ENCODE measurements at places on chromosomes 5 and 9.

DNA sequence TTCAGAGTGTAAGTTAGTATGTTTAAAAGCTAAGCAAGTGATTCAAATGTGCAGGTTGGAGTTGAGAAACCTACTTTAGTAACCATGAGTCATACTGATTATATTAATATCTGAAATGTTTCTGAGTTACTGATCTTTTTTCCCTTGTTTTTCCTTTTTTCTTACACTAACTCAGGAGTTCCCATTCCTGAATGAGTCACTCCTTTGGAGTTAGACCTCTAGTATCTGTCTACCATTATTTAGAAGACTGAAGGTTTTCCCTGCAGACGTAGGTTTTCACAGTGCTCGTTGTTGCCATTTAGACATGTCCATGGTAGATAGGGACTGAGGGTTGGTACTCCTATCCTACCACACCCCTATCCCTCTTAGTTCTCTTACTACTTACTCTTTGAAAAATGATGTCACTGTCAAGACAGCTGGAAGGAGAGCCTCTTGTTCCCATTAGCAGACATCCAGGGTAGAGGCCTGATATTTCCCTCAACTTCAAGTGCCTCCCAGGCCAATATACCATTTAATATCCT is 20.2 kb downstream of the OCLN start:
- DNase-seq, result no peak

DNA sequence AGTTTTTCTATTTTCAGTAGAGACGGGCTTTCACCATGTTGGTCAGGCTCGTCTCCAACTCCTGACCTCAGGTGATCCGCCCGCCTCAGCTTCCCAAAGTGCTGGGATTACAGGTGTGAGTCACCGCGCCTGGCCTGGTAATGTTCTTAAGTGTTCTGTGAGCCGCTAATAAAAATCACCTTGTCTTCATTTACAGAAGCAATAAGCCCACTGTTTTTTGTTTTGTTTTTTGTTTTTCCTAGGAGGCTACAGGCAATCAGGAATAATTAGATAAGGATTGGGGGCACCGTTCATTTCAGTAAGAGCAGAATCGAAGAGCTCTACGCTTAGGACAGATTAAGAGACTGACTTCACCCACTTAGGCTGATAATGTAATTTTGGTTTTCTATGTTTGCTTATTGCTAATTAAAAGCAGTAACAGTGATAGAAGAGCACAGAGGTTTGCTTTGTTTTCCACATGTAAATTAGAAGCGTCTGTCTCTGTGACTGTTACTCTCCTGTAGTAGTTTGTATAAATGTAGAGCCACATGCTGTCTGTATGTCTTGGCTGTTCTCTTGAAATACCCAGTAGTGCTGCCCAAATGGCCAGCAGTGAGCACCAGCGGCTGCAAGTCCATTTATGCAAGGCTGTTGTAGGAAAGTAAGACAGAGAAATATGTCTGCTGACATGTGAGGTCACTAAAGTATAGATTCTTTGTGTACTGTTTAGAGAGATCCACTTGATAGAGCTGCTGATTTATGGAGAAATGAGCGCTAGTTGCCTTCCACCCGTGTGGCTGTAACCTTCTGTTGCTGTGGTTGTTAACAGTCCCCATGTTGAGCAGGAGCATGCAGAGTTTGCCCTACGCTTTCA is 30.5 kb downstream of the TRIO start:
- no peak for DNase-seq

- no peak for DNase-seq
Measured at GRCh38 chr5:73393611-73394489, 54.7 kb downstream of the FOXD1 start.

- no peak for DNase-seq
Measured at GRCh38 chr5:11851416-11851815, 52.8 kb downstream of the CTNND2 start.

- DNase-seq, result peak; percentile 4
Measured at GRCh38 chr5:39648848-39649227, 224.1 kb upstream of the DAB2 start.

DNA sequence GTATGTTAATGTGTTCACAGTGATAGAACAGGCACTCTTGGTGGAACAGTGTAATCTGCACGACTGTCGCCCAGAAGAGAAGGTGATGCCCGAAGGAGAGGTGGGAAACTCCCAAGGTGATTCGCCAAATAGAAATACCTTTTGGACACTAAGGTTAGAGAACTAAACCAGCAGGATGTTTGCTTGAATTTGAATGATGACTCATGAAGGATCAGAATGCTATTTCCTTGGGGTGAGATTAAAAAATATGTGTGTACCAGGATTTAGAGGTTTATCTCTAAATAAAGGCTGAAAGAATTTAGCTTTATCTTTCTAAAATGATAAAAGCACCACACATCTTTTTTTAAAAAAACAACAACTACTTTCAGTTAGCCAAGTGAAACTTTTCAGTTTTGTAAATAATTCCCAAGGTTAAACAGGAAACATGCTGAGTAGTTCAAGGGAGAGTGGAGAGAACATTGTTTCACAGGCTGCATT is 297.4 kb upstream of the TAS2R1 start:
- no peak for DNase-seq
